ENCODE measurements at places on chromosomes 1 and 21.

DNA sequence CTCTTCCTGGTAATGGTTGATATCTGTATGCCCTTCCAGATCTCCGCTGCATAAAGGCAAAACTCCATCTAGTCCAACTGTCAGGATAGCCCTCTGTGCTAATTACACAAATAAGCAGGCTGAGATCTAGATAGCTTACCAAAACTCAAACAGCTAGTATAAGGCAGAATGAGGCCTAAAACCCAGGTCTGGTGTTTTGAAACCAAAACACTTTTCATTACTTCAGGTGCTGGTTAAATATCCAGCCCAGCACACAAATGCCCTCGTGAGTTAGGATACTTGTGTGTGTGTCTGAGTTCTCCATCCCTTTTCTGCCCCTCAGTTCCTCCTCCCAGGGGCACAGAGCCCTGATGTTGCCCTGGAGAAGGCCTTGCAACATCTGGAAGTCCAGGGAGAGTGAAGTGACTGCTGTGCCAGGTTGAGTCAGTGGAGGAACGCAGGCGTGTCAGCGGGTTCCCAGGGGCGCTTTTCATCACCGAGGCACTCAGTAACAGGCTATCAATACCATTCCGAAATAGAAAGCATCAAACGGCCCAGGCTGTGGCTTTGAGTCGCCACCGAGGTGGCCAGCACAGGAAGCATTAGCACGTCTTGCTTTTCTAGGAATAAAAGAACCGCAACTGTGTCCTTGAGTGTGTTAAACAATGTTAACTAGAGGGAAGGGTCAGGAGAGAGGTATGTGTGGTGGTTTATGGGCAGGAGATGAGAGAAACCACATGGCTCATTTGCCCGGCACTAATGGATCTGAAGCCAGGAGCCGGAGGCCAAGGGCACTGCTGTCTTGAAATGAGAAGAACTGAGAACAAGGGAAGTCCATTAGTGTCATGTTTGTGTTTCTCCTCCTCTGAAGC, 90.7 kb upstream of the WLS start:
- peak; percentile 63 for DNase-seq

DNA sequence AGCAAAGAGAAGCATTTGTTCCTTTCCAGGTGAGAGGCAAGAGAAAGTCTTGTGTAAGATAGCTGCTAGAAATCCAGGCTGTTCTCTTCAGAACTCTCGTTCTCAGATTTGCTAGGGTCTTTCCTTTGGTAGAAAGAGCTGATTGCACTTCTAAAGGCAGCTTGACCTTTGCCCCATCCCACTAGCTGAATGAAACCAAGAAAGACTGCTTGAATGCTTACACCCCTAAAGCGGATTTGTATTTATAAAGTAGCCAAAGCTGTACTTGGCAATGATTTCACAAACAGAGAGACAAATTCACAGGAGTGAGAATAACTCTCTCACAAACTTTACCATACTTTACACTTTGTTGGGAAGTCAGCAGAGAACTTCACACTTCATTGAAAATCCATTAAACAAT, 424.1 kb downstream of the TTLL7 start:
- no peak for DNase-seq

DNA sequence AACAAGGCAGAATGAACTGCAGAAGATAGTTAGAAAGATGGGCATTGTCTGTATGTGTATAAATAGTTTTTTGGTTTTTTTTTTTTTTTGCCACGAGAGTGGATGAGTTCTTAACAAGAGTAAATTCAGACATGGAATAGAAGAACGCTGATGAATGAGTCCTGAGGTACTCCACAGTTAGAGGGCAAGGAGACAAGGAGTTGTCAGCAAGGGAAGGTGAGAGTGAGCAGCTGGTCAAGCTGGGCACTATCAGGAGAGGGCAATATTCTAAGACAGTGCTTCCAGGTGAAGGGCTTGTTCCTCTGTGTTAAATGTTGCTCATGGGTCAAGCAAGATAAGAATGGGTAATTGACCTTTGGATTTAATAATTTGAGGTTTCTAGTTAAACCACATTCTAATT, 138.6 kb upstream of the FAM78B start:
- DNase-seq, result no peak

DNA sequence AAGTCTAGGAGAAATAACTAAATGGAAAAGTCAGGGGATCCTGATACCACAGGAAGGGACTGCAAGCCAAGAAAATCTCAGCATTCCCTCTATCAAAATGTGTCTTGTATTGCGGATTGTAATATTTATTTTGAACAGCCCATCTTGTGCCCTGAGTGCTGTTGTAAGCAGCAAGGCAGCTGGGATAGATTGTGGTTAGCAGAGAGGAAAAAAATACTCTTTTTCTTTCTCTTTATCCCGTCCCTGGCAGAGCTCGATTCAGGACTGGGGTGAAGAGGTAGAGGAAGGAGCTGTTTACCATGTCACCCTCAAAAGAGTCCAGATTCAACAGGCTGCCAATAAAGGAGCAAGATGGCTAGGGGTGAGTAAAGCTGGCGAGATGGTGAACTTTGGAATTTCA, 1.2 kb downstream of the RGL1 start:
- no peak for DNase-seq

DNA sequence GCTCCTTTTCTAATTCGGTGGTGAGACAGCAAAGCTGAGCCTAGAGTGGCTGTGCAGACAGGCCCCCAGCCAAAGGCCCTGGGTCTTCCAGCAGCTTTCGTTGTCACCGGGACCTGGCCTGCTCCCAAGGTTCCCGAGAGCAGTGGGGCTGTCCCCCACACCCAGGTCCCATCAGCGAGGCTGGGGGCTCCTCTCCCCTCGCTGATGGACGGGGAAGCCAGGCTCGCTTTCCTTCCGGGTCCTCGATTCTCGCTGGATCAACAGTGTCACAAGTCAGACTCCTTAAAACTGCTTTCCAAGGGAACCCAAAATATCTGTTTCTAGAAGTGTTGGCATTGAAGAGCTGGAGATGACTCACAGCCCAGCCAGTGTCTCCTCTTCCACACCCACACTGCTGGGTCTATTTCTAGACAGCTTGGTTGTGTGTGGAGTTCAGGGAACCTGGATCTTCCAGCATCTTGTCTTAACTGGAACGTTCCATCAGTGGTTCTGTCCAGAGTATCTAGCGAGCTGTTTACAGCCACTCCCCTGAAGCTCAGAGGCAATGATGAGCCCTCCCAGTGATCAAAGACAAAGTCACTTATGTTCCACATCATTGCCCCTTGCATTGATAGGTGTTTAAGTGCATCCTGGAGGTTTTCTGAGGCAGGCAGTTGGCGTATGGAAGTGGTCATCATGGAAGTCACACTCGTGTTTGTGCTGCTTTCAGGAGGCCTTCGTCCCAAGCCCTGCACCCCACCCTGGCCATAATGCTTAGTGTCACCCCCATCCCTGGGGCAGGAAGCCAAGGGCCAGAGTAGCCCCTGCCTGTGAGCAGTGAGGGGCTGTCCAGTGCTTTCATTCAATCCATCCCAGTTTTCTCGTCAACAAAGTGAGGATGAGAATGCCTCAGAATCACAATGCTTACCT, 35.2 kb downstream of the RRP1 start:
- peak; percentile 81 for DNase-seq

DNA sequence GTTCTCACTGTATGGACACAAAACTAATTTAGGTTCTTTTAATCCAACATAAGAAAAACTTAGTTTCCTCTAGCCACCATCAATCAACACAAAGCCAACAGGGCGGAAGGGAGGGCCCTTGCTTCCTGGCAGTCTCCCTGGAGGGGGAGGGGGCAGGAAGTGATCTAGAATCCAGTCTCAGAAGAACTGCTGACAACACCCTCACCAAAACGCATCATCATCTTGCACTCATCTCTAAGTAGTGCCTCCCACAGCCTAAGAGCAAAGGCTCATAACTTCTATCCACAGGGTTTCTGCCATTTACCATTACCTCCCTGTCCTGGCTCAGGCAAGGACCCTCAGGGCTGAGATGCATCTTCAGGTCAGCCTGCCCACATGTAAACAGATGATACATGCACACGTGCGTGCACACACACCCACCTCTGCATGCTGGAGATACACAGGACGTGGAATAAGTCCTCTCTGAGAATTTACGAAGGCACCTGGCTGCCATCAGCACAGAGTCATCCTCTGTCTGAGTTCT, 20.5 kb downstream of the HIVEP3 start:
- peak; percentile 29 for DNase-seq

Measured in AG08396 (cell line).